Hematopoietic multipotent progenitor cell treated with erythropoietin and hydrocortisone succinate and interleukin-3 and kit ligand, for 17 days (in vitro differentiated cells): ENCODE measurements at places on chromosomes 16 and 17.

DNA sequence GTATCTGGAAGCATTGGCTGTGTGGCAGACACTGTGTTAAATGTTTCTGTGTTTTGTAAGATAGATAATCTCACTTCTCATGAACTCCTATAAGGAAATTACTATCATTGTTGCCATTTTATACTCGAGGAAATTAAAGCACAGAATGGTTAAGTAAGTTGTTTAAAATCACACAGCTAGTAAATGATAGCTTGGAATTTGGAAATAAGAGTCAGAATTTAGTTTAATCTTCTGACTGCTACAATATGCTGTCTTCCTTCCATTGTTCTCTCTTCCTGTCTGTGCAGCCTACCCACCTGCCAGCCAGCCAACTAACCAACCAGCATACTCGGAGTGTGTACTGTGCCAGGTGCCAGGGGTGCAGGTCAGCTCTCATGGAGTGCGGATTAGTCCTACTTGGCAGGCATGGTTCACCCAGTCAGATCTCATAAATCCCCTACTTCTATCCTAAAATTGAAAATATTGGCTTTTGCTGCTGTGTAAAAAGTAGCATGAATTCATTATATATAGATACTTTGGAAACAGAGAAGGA, 79.9 kb upstream of the LGALS9 start:
- DNase-seq = no peak

DNA sequence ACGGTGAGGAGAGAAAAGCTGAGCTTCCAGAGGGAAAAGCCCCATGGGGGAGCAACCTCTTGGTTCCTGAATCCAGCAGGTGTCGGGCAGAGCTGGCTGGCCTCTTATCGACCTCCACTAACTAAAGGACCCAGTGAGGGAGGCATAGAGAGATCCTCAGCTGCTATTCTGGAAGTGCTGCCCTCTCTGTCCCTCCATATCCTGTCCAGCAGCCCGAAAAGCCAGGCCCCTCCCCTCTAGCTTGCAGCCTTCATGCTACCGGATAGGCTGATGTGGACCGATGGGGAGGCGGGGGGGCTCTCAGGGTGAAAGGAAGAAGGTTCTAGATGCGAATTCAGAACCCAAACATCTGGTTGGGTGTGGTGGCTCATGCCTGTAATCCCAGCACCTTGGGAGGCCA, 24.9 kb downstream of the MXRA7 start:
- DNase-seq = no peak

GRCh38 chr16:89256651-89257254, 39.2 kb downstream of the ZNF778 start:
- DNase-seq = no peak

GRCh38 chr17:41575336-41575735, 3.5 kb upstream of the KRT9 start:
- DNase-seq = no peak

- DNase-seq = no peak
These were observed 948.1 kb downstream of the KCNJ2 start for GRCh38 chr17:71117466-71117865.

DNA sequence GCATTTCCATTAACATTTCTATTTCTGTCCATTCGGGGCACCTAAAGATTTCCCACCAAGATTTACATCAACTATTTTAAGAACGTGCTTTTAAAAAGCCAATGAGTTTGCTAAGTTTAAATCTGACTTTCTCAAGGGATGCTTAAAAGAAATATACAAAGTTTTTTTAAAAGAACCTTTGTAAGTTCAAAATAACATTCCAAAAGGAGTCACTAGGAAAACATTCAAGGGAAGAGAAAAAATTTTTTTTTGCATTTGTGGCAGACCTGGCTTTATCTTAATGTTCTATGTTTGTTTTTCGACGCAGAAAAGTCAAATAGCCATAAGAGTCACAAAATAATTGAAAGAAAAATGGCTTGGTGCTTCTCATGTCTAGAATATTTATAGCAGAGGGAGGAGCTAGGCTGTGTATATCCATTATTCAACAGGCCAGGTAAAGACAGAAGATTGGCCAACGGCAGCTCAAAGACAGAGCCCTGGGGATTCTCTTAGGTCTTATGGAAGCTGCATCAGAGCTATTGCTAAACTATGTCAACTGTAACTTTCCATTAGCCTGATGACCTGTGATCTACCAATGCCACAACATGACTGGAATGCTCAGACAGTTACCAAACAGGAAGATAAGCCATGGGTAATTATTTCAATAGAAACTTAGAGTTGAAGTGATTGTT, 37.8 kb upstream of the MYOCD start:
- DNase-seq = no peak

DNA sequence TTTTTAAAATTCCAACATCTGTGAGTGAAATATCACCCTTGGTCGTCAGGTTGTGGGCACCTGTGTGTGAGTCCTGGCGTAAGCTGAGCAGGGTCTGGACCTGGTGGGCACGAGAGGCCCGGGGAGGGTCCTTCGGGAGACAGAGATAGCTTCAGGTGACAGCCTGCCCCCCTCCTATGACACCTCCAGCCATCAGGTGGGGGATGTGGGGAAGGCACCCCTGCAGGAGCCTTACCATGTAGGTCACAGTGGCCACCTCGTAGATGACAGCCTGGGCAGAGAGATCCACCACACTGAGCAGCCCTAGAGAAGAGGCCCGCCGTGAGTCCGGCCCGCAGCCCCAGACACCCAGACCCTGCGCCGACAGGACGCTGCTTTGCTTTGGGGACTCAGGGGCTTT, 11.2 kb downstream of the SLC47A2 start:
- no peak for DNase-seq

GRCh38 chr17:77376795-77377709, 236.3 kb downstream of the SEC14L1 start:
- no peak for DNase-seq

DNA sequence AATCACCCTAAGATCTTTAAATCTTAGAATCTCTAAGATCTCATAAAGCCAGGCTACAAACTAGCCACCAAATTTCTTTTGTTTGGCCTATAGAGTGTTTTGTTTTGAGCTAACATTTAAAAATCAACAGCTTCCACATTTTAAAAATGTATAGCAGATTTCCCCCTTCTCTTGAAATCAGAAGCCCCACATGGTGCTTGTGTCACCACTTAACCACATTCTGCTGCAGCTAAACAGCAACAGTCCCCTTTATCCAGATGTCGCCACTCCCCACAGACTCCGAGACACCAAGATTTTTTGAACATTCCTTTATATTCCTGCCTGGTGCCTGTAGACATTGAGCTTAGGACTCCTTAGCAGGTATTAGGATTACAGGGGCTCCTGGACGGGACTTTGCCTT, 16.0 kb downstream of the GUCY2D start:
- DNase-seq = no peak

DNA sequence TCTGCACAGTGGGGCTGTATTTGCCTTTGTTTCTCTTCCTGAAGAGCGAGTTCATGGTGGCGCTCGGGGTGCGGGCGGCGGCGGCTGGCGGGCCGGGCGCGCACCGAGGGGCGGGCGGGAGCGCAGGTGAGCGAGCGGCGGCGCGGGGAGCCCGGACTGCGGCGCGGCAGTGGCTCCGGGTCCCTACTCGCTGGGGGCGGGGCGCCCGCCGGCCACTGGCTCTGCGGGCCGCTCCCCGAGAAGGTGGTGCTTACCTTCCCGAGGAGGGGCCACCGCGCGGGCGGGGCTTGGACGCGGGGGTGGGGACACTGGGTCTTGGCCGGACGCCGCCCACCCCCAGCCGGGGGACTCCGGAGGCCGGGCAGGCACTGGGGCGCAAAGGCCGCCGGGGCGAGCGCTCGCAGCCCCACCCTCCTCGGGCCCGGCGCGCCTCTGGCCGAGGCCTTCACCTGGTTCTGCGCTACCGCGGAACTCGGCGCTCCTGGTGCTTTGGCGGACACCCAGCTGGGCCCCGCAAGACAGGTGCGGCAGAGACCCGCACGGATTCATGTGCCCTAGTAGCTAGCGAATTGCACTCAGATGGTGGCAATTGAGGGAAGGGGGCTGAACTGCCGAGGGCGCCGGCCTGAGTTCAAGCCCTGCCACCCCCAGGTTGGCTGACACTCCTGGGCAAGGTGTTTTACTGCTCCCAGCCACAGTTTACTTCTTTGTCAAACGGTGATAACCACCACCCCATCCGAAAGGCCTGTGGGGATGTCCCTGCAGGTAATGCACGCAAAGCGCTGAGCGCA, at the start of gene PPL:
PPL (minus strand) TSS at position 158 of the 791 bp plus-strand sequence; CDS start at position 55, 103 bp downstream.
- no peak for DNase-seq

GRCh38 chr17:62189377-62189776, 124.3 kb upstream of the MED13 start:
- no peak for DNase-seq

GRCh38 chr17:72719206-72719577, 373.3 kb downstream of the SLC39A11 start:
- no peak for DNase-seq

- no peak for DNase-seq
These were observed 13.4 kb upstream of the PLLP start for GRCh38 chr16:57297856-57298255.

- no peak for DNase-seq
These were observed 31.8 kb downstream of the ZNF750 start for GRCh38 chr17:82808006-82808405.

DNA sequence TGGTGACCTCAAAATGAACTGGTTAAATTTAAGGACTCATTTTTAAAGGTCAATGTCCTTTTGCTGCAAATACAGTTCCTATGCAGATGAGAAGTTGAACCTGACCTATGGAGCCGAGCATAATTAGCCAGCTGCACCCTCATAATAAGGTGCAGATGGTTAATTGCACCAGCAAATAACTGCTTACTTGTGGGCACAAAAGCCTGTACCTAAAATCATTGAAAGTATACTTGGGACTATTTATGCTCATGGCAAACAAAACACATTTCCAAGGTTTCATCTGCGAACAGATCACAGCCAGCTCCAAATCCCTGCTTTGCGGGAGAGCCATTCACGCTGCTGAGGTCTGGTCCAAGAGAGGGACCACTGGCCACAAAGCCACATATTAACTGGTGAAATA, 13.0 kb downstream of the HYDIN start:
- DNase-seq = no peak

- DNase-seq = no peak
These were observed 154.4 kb downstream of the CLEC16A start for GRCh38 chr16:11098601-11099390.

GRCh38 chr16:31527734-31528274, at the start of gene AHSP:
Gene AHSP, plus strand, starts transcription at chr16:31527900. Its CDS starts 240 bp downstream, at chr16:31528140.
- peak; percentile 90 for DNase-seq

DNA sequence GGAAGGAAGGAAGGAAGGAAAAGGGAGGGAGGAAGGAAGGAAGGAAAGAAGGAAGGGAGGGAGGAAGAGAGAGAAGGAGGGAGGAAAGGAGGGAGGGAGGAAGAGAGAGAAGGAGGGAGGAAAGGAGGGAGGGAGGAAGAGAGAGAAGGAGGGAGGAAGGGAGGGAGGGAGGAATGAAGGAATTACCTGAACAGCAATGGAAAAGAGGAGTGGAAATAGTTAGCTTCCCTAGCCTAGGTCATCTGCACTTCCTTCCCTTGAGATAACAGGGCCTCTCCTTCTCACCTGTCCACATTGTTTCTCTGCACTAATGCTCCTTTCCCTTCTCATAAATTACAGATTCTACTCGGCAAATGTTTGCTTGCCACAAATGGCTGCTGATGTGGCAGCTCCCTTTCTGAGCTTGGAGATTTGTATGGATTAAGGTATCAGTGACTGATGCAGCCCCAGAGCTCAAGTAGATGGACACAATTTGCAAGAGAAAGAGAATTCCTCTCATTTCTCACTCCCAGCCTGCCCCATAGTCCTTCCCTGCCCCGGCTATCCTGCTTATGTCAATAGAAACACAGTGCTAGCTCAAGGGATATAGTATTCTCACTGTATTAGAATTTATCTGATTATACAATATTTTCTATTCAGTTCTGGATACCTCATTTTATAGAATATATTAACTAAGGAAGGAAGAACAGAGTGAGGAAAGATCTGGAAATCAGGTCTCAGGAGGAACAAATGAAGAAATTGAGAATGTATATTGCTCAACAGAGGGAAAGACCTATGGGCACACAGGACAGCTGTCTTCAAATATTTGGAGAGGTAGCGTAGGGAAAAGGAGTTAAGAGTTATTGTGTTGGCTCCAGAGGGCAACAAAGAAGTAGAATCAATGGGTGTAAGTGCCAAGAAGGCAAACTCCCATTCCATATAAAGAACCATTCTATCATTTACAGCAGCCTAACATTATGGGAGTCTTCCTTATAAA, 14.6 kb downstream of the HOXB1 start:
- no peak for DNase-seq

DNA sequence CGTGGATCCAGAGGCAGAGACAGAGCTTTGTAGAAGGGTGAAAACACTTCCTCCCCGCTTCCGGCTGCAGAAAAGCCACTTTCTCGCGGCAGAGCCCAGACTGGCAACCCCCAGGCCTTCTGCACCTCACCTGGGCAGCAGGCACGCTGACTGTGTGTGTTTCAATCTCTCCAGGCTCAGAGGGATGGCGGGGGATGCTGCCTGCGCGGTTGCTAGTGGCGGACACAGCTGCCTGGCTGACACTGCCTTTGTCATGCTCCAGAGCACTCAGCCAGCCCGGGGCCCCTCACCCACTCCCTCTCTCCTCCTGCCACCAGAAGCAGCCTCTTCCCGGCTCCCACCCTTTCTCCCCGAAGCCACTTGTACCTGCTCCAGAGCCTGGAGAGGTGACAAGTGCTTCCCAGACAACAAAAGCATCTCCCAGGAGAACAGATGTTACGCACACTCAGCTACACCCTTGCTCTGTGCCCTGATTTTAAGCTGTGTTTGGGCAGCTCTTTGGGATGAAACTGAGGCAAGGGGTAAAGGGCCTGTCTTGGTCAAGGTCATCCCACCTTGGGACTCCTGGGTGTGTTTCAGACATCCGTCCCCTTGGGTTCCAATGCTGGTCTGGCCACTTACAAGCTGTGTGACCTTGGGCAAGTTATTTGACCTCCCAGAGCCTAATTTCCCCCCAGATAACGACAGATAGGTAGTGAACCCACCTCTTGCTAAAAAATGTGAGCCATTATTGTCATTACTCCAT, 9.2 kb upstream of the GLIS2 start:
- no peak for DNase-seq

DNA sequence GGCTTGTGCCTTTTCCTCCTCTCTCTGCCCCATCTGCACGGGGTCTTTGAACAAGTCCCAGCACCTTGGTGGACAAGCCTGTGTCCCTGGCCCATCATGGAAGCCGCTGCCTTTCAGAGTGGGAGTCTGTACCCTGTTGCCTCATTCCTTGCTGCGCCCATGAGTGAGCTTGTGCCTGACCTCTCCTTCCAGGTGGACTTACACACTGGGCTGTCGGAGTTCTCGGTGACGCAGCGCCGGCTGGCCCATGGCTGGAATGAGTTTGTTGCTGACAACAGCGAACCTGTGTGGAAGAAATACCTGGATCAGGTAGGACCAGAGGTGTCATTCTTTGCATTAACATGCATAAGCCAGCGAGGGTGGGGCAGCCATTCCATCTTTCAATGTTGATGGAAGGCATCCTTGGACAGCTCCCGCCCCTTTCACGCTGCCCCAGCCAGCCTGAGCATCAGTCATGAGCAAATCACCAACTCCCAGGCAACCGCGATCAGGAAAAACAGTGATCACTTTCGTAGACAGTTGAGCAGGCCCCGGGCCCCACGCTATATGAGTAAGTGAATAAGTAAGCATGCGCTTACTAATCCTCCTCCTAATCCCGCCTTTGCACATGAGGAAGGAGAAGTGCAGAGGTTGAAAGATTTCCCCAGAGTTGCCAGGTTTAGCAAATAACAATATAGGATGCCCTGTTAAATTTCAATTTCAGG, 36.8 kb downstream of the ATP2C2 start:
- DNase-seq = no peak

- DNase-seq = no peak
These were observed 757.0 kb downstream of the CDH11 start for GRCh38 chr16:64364894-64365293.
